ENCODE measurements at places on chromosomes 5 and 9.

GRCh38 chr9:113541019-113541900 lies 77.7 kb downstream of the RGS3 start:
- DNase-seq: no peak

DNA sequence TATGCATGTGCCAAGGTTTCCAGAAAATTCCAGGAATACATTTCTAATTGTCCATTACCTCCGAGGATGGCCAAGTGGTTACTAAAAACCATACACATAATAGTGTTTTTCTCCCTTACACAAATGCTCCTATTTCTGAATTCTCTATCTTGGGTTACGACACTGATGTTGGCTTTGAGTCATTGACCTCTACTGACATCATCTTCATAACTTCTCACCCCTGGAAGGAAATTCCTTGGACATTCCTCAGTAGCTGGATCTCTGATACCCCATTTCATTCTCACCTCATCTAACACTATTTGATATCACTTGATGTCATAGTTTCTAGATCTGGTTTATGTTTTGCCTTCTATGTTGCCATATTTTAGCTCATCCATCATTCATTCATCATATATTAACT lies 287.2 kb downstream of the CTNND2 start:
- no peak for DNase-seq

DNA sequence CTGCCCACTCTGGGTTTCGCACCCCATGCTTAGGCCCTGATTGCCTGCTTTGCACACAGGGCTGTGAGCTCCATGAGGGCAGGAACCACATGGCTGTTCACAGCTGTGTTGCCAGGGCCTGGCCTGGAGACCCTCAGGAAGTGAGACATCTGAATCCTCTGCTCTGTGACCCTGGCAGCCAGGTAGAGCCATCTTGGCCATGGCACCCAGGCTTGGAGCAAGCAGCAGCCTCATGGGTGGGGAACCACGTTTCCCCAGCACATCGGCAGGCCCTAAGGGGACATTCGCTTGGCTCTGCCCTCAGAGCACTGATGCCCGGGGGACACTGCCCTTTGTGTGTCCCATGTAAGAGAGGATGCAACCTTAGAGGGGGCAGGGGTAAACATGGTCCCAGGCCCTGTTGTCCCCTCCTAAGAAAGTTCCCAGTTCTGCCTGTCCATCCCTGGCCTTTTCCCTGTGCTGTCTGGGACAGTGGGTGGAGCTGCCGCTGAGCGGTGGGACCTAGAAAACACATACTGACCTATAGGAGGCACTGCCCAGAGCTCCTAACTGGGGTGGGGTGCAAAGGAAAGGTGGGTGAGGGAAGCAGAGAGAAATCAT lies 144.1 kb upstream of the IER5L start:
- DNase-seq: no peak

DNA sequence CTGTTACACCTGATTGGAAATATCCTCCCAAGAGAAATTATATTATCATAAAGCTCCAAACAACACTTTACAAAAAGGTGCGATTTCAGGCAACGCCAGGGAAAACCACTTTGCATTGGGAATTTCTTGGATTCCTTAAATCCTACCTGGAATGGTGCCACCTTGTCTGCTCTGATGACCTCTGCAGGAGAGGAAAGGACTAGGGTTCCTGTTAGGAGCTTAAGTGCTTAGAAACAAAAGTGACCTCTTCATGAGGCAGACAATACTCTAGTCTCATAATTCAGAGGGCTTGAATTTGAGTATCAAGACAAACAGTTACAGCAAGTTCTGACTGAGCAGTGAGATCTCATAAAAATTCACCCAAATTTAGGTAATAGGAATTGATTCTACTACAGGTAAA lies 33.9 kb upstream of the GLIS3 start:
- DNase-seq: no peak

- no peak for DNase-seq
Measured at GRCh38 chr9:115018547-115019435, 88.4 kb upstream of the TNFSF8 start.

Data from memory B cell (primary cell).